NCI-H1436 (cell line): ENCODE measurements at places on chromosomes 16 and 17.

GRCh38 chr16:23570992-23571632, 13.6 kb downstream of the UBFD1 start:
- DNase-seq = no peak

- no peak for DNase-seq
These were observed 2231.0 kb downstream of the TP53TG3F start for GRCh38 chr16:35690413-35690812.

DNA sequence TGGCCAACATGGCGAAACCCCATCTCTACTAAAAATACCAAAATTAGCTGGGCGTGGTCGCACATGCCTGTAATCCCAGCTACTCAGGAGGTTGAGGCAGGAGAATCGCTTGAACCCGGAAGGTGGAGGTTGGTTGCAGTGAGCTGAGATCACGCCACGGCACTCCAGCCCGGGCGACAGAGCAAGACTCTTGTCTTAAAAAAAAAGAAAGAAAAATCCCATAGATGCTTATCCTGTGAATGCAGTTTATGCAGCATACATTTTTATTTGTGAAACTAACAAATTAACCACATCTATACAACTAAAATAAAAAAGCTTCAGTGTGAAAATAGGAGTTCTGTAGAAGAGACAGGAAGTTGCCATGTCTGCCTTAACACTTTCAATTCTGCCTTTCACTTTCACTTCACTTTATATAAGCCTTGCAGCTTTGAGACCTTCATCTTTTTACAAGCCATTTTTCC, 7.1 kb downstream of the IGSF6 start:
- no peak for DNase-seq

GRCh38 chr17:31724026-31724425, 135.0 kb downstream of the COPRS start:
- DNase-seq = no peak

GRCh38 chr16:7338826-7339225, 6.2 kb downstream of the RBFOX1 start:
- DNase-seq = no peak

DNA sequence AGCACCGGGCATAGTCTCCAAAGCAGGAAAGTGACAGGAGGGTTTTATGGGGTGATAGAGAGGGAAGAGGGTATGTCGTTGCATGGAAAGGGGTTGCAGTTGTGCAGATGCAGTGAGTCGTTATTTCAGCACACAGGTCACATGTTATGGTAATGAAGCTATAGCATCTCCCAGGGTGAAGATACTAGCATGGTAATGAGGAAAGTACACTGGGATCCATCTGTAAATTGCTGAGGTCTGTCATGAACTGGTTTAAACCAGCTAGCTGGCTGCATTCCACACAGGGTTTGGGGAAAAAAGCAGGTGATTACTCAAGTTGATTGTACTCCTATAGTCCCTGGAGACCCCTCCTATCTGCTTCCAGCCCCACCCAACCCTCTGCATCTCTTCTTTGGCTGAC, 11.7 kb downstream of the COX11 start:
- DNase-seq = no peak

- DNase-seq = no peak
These were observed 32.1 kb upstream of the CDH3 start for GRCh38 chr16:68612996-68613395.

GRCh38 chr16:592518-593306, 2.8 kb downstream of the RAB40C start:
- peak; percentile 64 for DNase-seq

- DNase-seq = no peak
These were observed 14.5 kb downstream of the PSKH1 start for GRCh38 chr16:67907397-67908180.

- no peak for DNase-seq
These were observed 7.1 kb downstream of the GIT1 start for GRCh38 chr17:29582254-29582765.

DNA sequence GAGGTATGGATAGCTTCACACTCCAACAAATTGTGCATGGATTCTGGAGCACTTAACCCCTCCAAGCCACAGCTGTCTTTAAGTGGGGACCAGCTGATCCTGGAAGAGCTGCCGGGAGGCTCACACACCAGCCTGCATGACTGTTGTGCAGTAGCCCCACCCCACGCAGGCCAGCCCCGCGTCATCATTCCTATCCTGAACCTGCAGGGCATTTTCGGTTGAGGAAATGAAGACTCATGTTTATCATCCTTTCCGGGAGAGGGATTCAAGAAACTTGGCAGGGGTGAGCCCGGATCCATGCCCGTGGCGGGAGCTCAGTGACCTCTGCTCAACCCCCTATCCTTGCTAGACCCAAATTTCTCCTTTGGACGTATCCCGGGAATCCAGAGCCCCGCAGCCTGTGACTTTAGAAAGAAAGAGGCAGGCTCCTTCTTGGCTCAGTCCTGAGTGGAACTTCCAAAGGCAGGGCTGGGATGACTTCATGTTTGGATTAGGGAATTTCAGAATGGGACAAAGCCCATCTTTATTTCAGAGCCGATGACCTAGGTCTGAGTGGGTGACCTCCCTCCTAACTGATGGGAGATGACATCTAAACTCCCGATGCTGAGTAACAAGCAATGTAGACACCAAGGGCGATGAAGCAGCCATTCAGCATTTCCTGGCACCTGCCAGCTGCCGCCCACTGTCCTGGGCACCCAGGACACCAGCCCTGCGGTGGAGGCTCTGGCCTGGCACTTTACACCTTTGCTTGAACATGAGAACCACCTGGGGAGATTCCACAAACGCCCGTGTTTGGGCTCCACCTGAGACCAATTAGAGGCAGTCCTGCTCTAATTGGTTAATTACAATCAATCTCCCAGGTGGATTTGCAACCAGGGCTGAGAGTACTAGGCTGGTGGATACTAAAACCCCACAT, 43.3 kb upstream of the CMIP start:
- peak; percentile 12 for DNase-seq

DNA sequence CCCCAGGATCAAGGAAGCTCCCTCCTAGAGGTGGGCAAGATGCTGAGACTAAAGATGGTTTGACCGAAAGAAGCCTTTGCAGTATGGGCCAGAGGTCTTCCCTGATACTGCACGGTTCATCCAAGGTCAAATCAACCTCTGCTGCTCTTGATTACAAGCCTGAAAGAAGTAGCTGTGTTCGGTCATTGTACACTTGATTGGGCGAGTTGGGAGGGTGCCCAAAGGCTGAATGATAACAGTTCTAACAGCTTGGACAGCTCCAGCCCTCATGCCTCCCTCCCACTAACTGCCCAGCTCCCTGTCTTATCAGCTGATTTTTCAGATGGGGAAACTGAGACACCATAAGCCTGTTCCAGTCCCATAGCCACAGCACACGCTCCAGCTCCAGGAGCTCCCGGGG, 42.8 kb downstream of the ABCC12 start:
- no peak for DNase-seq

DNA sequence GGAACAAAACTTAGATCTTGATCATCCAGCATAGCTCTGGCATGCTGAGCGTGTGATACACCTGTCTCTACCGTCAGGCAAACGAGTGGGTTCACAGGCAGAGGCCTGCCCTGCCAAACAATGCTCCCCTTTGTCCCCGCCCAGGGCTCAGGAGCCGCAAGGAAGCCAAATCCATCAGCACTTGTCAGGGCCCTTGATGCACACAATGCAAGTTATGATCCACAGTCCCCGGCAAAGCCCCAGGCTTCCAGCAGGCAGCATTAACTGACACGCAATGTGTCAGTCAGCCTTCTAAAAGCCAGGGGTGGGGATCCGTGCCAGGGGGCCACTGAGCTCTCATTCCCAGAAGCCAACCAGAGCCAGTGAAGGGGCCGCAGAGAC, 460.9 kb downstream of the SLC39A11 start:
- DNase-seq = peak; percentile 61

- DNase-seq = no peak
These were observed at the start of gene PMFBP1 for GRCh38 chr16:72172105-72173034. PMFBP1 (minus strand) TSS chr16:72172155; CDS start chr16:72171208, 947 bp downstream.

DNA sequence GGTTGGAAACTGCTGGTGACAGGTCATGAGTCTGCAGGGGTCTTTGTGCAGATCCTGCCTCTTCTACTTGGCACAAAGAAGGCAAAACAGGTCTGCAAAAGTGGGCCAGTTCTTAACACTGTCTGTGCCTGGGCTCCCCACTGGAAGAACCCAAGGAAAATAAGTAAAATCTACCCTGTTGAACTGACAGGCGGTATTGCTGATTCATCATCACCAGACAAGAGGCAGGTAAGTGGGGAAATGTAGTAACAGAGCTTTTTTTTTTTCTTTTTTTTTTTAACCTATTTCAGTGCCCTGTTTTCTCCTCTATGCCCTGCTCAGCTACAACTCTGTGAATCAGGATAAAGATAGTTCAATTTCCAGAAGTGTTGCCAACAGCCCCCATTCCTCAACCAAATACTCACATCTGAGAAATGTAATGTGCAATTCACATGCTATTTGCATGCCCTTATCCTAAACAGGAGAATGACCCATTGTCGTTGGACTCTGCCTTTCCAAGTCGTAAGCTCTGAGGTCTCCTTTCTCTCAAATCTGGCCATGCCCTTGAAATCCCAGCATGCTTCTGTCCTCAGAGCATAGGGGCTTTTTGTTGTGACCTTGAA, 237.0 kb downstream of the SOX9 start:
- no peak for DNase-seq

- DNase-seq = no peak
These were observed 637 bp downstream of the RPL23A start for GRCh38 chr17:28720247-28720996.

GRCh38 chr17:10622617-10623485, 34.3 kb downstream of the MYH3 start:
- no peak for DNase-seq

- DNase-seq = no peak
These were observed 18.4 kb downstream of the CFAP20 start for GRCh38 chr16:58110571-58111301.

DNA sequence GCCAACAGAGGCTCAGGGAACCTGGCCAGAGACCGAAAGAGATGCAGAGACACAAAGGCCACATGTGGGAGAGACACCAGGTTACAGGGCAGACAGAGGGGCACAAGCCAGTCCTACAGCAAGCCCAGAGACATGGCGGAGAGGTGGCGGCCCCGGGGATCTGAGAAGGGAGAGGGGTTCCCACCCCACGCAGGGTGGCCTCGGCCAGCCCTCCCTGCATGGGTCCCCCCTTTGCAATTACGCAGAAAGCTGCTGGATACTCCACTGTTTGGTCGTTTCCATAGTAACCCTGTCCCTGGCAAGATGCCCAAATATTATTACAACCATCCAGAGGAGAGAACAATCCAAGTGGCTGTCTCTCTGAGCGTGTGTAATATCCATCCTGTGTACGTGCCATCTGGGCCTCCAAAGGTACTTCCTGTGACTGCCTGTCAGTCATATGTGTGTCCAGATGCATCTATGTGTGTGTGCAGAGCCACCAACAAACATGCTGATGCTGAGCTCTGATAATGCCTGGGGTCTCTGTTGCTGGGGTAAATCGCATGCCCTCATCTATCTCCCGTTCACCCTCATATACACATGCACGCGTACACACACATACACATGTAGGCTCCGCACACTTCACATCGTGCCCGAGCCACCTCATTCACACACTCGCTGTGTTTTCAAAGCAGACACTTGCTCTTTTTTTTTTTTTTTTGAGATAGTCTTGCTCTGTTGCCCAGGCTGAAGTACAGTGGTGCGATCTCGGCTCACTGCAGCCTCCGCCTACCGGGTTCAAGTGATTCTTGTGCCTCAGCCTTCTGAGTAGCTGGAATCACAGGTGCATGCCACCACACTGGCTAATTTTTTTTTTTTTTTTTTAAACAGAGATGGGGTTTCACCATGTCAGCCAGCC, 5.5 kb downstream of the PCGF2 start:
- DNase-seq = peak; percentile 70

DNA sequence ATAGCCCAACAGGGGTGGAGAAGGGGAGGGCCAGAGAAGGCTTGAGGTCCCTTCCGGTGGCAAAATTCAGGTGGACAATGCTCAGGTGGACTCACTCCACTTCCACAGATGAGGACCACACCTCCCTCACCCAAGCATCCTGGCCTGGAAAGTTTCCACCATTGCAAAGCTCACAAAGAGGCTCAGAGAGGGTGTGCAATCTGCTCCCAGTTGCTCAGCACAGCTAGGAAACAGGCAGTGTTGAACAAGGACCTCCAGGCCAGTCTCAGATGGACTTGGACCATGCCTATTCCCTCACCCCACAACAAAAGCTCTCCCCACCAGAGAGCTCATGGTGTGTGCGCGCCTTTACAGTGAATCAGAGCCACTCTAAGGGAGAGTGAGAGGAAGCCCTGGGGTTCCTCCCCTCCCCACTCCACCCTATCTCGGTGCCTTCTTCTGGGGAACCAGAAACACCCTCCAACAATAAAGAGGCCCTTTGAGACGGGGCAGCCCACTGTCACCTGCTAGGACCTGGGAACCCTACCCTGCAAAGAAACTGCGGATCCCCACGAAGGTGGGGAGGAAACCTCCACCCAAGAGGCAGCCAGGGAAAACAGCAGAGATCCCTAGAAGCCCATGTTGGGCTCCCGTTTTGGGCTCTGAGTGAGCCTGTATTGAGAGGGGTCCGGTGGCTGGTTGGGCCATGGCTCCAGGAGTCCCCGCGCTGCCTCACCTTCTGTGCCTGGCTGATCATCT, 1.6 kb downstream of the FAM83G start:
- no peak for DNase-seq

DNA sequence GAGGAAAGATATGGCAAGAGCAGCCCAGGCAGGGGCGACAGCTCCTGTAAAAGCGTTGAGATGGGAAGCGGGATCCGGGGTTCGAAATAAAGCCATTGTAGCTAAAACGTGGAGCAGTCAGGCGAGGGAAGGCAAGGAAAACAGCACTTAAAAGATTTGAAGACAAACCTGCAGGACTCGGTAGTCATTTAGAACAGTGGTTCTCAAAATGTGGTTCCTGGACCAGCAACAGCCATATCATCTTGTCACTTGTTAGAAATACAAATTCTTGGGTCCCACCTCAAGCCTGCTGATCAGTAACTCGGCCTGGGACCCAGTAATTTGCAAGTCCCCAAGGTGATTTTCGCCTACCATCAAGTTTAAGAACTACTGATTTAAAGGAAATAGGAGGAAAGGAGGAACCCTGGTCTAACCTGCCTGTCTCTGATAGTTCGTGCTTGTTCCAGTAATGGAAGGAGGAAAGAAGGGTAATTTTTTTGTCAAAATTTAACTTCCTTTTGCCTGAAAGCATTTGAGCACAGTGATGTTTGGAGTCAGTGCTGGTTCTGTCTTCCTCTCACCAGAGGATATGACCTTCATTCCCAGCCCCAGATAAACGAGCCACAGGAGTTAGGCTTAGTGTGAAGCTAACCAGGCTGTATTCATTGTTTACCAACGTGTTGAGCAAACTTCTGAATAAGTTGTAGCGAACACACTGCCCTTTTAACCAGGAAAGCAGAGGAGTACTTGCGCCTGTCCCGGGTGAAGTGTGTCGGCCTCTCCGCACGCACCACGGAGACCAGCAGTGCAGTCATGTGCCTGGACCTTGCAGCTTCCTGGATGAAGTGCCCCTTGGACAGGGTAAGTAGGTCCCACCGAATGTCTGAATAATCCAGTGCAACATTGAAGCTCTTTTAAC, 1.1 kb downstream of the ORC6 start:
- DNase-seq = no peak

GRCh38 chr17:78154903-78155811, 9.0 kb downstream of the C17orf99 start:
- DNase-seq = no peak

GRCh38 chr17:2403044-2403443, 2.2 kb upstream of the MNT start:
- DNase-seq = no peak

- DNase-seq = no peak
These were observed 11.9 kb downstream of the C16orf86 start for GRCh38 chr16:67678354-67679023.
